HCT116 (cell line): ENCODE measurements at places on chromosomes 13 and 19.

DNA sequence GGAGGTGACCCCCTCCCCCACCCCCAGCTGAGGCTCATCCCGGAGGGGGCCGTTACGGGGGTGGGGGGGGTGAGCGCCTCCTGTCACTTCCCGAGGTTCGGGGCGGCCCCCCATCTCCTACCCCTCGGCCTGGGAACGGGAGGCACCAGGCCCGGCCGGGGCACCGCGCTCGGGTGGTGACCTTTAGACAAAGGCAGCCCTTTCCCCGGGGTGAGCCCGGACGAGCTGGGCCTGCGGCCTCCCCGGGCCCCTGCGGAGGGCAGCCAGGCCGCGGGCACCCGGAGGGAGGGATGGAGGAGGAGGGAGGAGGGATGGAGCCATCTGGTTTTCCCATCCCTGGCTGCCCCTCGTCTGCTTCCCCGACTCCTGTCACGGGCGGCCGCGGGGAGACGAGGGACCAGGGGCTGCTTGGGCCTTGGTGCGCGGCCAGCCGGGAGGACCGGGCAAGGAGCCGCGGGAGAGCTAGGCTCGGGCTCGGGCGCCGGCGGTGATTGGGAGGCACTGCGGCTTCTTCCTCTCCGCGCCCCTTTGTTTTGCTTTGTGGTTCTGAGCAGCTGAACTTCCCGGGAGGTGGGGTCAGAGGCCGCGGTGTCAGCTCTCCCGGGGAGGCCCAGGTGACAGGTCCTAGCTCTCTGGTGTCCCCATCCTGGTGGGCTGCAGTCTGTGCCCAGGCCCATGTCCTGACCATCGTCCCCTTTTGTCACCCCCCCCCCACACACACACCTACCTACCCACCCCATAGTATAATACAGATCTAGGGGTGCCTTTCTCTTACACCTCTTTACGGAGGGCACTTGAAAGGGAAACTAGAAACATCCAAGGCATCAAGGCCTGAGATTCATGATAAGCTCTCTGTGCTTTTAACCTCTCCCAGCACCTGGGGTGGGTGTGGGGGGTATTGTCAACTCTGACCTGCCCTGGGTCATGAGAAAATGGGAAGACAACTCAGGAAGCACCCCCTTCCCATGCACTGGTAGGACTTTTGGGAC, 1.3 kb downstream of the BICRA start:
- DNase-seq = no peak

DNA sequence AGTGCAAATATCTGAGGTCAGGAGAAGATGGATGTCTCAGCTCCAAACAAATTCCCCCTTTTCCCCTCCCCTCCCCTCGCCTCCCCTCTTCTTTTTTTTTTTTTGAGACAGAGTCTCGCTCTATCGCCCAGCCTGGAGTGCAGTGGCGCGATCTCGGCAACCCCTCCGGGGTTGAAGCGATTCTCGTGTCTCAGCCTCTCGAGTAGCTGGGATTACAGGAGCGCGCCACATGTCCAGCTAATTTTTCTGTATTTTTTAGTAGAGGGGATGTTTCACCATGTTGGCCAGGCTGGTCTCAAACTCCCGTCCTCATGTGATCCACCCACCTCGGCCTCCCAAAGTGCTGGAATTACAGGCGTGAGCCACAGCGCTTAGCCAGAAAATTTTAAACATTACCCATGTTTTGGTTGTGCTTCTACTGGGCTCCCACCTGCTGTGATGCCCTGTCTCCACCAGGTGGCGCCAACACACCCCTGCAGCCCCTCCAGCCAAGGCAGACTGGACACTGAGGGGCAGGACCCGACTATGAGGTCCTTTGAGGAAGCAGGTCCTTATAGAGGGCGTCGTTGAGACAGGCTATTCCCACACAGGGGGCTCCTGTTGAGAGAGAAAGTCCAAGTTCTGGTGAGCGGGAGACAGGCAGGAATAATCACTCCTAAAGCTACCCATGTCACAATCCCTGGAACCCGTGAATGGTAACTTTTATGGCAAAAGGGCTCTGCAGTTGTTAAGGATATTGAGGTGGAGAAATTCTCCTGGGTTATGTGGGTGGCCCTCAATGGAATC, 6.3 kb downstream of the ERICH4 start:
- DNase-seq = peak; percentile 56

GRCh38 chr19:42595550-42596172, 937 bp upstream of the CEACAM8 start:
- no peak for DNase-seq

- no peak for DNase-seq
Measured at GRCh38 chr19:5075597-5075996, 106.7 kb downstream of the KDM4B start.

DNA sequence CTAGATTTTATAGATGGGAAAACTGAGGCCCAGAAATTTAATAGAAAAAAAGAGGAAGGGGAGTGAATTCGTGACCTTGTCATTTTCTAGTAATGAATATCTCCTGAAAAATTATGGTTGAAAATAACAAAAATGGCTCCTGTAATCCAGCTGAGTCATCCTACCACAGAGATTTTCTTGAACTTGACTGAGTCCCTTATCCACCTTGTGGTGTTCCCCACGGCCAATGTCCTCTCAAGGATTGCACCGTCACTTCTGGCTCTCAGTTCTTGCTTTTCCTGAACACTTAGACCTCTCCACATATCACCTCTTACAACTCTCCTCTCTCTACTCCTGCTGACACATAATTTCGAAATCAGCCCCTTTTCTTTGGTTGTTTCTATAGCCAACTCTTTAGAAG, 1.2 kb upstream of the KATNAL1 start:
- no peak for DNase-seq

- DNase-seq = peak; percentile 32
Measured at GRCh38 chr19:33406521-33407139, 33.1 kb downstream of the CEBPG start.

GRCh38 chr19:46861691-46862502, 1.1 kb downstream of the ARHGAP35 start:
- no peak for DNase-seq

- no peak for DNase-seq
Measured at GRCh38 chr13:29654843-29655547, 59.5 kb upstream of the SLC7A1 start.

GRCh38 chr13:98890925-98891324, 86.9 kb downstream of the DOCK9 start:
- no peak for DNase-seq
